Esophagus muscularis mucosa (tissue), 4 donors: ENCODE measurements at places on chromosomes 1 and 21. TPM values are rescaled to one million over a fixed set of nuclear protein-coding genes. Genes with fewer than 3 reads are reported as not detected.

The OR6K3 gene
- total RNA-seq = not detected

DNA sequence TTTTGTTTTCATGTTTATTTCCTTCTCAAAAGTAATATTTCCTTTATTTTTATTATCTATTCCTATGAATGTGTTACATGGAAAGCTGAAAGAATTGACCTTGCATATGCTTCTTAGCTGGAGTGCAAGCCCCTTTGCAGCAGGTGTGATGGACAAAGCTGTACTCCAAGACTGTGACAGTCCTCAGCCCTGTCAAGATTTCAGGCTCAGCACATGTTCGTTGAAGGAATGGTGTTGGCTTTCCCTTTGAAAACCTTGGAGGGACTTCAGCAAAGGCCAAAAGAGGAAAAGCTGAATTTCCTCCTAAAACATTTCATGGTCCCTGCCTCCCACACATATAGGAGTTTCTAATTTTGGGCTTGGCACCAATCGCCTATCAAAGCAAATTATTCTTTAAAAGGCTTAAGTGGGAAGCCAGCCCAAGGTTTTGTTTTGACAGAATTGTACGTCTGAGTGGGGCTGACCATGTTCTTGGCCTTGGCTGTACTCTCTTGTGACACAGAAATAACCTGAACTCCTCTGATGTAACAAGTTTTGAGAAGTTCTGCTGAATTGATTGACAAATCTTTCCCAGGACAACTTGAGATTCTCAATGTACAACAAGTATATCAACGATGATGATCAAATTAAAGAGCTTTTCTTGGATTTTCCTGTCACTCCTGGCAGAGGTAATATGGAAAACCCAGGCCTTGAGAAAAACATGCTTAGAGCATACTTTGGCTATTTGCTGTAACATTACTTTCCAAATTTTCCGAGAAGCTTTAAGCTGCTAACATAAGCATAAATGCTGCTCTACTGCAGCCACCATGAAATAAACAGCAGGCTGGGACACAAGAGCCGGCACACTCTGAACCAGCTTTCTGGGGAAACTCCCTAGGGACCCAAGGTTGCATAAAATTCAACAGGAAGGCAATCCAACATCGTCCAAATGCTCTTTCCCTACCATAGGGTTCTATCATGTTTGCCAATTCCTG is 135.7 kb upstream of the ZNF648 start:
- H3K27me3 ChIP-seq = no peaks in the 10 kb centered on the region
- H3K4me3 ChIP-seq = no peak overlapping the region
- peak overlapping the region; percentile 76 for H3K27ac ChIP-seq
- H3K36me3 ChIP-seq = no peaks in the 10 kb centered on the region
- H3K4me1 ChIP-seq = peaks cover 52% of the 10 kb centered on the region

DNA sequence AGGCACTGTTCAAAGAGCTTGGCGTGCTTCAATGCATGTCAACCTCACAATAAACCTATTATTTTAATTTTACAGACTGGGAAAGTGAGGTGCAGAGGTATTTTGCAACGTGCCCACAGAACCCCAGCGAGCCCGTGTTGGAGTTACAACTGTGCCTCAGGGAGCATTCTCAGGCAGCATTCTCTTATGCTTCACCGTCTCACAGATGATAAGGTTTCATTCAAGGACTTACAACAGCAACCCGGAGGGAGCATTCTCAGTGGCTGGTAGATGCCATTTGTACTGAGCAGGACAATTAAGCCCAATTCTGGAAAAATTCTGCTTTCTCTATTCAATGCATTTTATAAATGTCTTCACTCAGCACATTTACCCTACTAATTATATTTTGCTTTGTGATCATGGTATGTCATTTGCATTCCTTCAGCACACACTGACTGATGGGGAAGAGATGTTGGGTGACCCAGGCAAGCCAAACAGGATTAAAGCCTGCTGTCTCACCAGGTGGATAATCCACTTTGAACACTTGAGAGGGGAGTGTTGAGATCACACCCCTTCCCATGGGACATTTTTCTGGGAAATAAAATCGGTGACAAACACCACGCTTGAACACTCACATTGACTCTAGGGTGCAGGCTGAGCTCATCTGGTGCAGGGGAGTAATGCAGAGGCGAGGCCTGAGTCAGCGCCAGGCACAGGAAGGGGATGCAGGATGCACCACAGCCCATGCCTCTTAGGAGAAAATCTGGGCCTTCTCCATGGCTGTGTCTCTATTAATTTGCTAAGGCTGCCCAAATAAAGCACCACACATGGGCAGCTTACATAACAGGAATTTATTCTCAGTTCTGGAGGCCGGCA is 113.9 kb downstream of the CLIC6 start:
- H3K27me3 ChIP-seq = peaks cover 10% of the 10 kb centered on the region
- no peaks in the 10 kb centered on the region for H3K4me1 ChIP-seq
- DNase-seq = peak; percentile 31
- H3K4me3 ChIP-seq = no peak overlapping the region
- no peaks in the 10 kb centered on the region for H3K36me3 ChIP-seq

The RUNX3 gene
- 3.3 TPM for total RNA-seq

DNA sequence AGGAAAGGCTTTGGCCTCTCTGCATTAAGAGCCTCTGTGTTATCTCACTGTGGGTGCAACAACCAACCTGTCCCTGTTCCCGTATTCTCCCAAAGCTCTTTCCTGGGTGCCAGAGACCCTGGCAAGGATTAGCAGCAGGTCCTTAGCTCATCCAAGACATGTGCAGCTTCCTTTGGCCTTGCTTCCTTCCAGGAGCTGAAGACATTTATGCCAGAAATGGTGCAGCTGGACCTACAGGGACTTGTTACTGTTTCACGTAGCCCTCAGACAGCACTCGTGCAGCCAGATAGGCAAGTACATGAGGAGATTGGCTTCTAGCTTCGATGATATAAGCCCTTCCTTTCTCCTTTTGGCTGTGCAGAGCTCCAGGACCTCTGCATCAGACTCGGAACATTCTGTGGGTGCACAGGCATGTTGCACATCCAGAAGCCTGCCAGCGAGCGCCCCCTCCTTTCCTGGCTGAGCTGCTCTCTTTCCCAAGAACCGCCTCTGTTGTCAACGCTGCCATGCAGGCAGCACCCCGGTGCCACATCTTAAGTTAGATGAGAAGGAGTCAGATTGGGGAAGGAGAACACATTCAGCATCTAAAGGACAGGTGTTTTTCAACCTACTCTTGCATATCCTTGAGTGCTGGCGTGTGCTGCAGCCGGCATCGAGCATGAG is 284.5 kb upstream of the PLXNA2 start:
- H3K4me1 ChIP-seq = no peaks in the 10 kb centered on the region
- no peak overlapping the region for H3K27ac ChIP-seq
- no peaks in the 10 kb centered on the region for H3K27me3 ChIP-seq
- DNase-seq = peak; percentile 72
- no peaks in the 10 kb centered on the region for H3K36me3 ChIP-seq
